ENCODE measurements at places on chromosomes 4 and X. TPM values are rescaled to one million over a fixed set of nuclear protein-coding genes. Genes with fewer than 3 reads are reported as not detected.

SSX4B gene
- total RNA-seq = not detected

GAGE1 gene
- not detected for total RNA-seq

DUSP9 gene
- 4.2 TPM for total RNA-seq

FAM47A gene
- total RNA-seq = not detected

ERVMER34-1 gene
- total RNA-seq = 3.7 TPM

SYP gene
- total RNA-seq = 0.33 TPM

MAPK10 gene
- total RNA-seq = 20.8 TPM

SOX3 gene
- total RNA-seq = not detected

DGAT2L6 gene
- total RNA-seq = not detected

OTUD5 gene
- total RNA-seq = 66.0 TPM

COX7B gene
- total RNA-seq = 144 TPM

INTS6L gene
- 31.7 TPM for total RNA-seq

SFRP2 gene
- total RNA-seq = 27.1 TPM

GABRQ gene
- total RNA-seq = 3.4 TPM

MAP7D2 gene
- total RNA-seq = 1.3 TPM

WDR17 gene
- total RNA-seq = 2.7 TPM

ITGB1BP2 gene
- 4.4 TPM for total RNA-seq

AFF2 gene
- total RNA-seq = 5.8 TPM

ADGRG2 gene
- 1.0 TPM for total RNA-seq

FSTL5 gene
- total RNA-seq = 0.04 TPM

FHIP1A gene
- total RNA-seq = 13.9 TPM

SAGE1 gene
- total RNA-seq = not detected

CLCN3 gene
- total RNA-seq = 57.4 TPM

GAB3 gene
- total RNA-seq = 0.29 TPM

HSPA4L gene
- 5.2 TPM for total RNA-seq

CXCL1 gene
- 0.74 TPM for total RNA-seq

KLHL4 gene
- total RNA-seq = 5.2 TPM

CLCN5 gene
- total RNA-seq = 52.0 TPM

CTAG1A gene
- not detected for total RNA-seq
